ENCODE measurements at places on chromosomes 12 and 14. TPM values are rescaled to one million over a fixed set of nuclear protein-coding genes. Genes with fewer than 3 reads are reported as not detected.

KLRD1 gene
- total RNA-seq: not detected

TAS2R30 gene
- 0.20 TPM for total RNA-seq

CIROP gene
- total RNA-seq: not detected

PRMT5 gene
- 71.5 TPM for total RNA-seq

PSME1 gene
- total RNA-seq: 311 TPM

KRT78 gene
- total RNA-seq: not detected

KLRK1 gene
- not detected for total RNA-seq

SERPINA6 gene
- not detected for total RNA-seq

B4GALNT1 gene
- not detected for total RNA-seq

TPPP2 gene
- not detected for total RNA-seq

ACOT4 gene
- total RNA-seq: 1.4 TPM

CMA1 gene
- not detected for total RNA-seq
